ENCODE measurements at places on chromosomes 11 and 22.
A peak's percentile ranks its signal among the peaks of the same experiment; 100 is the strongest.

- DNase-seq = no peak
Observed at GRCh38 chr11:66882561-66883015, 25.7 kb downstream of the LRFN4 start.

DNA sequence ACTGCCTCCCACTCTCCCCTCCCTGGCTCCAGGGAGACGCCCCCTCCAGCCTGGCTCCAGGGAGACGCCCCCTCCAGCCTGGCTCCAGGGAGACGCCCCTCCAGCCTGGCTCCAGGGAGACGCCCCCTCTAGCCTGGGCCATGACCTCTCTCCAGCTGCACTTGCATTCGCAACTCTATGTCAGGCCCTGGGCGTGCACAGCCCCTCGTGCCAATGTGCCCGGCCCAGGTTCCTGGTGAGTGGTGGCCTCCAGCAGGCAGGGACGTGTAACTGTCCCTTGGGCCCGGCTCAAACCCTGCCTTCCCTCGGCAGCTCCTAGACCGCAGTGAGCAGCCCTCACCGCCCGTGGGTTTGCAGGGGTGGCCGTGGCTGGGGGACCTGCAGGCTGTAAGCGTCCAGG lies 6.9 kb downstream of the MUC6 start:
- DNase-seq = peak; percentile 41

DNA sequence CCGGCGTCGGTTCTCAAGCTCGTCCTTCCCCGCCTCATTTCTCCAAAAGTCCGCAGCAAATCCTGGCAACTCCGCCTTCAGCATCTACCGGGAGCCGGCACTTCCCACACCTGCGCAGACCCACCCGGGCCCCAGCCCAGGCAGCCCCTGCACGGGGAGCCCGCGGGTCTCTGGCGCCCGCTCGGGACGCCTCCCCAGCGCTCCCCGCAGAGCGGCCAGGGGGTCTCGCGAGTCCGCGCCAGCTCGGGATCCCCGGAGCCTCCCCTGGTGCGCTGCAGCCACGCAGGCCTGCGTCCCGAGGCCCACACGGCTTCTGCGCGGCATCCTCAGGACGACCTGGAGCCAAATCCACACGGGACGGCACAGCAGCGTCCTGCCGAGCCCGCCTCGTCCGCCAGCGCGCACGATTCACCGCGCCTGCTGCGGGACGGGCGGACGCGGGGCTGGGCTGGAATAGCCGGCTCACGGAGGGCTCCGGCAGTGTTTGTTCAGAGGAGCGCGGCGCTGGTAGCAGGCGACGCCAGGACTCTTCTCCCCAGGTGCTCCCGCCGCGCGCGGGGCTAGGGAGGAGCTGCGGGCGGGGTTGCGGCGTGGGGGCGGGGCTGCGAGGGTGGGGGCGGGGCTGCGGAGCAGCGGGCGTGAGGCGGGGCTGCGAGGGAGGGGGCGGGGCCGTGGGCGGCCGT lies 816 bp upstream of the PHRF1 start:
- DNase-seq = no peak

- DNase-seq = no peak
Observed at GRCh38 chr22:46355996-46356471, 20.5 kb downstream of the TRMU start.

DNA sequence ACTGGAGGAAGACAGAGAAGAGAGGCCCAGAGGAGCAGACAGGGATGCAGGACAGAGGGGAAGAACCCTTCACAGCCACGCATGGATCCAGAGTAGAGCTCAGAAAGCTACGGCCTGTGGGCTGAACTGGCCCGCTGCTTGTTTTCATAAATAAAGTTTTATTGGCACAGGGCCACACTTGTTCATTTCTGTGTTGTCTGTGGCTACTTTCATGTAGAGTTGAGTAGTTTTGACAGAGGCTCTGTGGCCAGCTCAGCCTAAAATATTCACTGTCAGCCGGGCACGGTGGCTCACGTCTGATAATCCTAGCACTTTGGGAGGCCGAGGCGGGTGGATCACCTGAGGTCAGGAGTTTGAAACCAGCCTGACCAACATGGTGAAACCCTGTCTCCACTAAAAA lies 26.2 kb upstream of the GAL start:
- DNase-seq = no peak

DNA sequence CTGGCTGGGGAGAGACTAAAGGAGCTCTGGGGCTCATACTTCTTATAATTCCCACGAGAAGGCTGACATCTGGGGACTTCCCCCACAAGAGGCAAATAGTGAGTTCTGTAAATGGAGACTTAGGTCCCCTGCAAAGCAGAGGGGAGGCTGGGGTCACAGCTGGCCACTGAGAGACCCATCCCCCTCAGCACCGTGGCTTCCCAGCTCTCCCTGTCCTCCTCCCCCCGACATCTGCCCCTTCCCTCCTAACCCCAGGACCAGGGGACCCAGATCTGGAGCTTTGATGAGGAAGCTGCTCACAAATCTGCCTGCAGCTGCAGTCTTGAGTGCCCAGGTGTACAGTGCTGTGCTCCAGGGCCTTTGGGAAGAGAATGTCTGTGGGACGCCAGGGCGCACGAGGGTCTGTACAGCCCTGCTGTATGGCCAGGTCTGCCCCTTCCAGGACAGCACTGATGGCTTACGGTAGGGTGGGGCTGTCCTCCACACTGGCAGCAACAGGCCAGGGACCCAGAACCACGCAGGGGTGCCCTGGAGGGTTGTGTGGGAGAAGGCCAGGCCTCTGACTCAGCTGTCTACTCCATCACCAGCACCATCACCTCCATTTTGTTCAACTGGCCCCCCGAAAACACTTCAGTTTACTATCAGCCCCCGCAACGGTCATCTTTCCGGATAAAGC lies 1.1 kb downstream of the RGL4 start:
- no peak for DNase-seq

GRCh38 chr11:130054966-130055365 lies 14.7 kb upstream of the APLP2 start:
- no peak for DNase-seq

DNA sequence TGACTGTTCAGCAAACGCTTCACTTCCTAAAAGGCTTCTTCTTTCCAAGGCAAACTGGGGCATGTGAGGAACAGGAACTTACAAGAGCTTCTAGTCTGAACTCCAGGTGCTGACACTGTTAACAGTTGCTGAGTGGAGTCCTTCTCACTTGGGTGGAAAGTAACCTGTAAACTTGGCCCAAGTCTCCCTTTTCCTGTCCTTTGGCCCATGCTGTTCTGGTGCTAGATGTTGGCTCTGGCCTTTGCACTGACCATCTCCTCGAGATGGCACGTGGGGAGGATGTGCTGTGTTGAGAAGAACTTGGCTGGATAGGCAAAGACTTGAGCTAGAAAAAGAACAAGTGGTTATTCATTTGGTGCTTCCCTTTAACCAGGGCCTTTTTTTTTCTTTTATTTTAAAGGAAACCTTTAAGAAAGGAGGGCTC lies 53.6 kb downstream of the PTPRJ start:
- peak; percentile 77 for DNase-seq

GRCh38 chr11:91946397-91946951 lies 278.1 kb upstream of the FAT3 start:
- no peak for DNase-seq

- DNase-seq = no peak
Observed at GRCh38 chr11:46267930-46268329, 9.5 kb upstream of the CREB3L1 start.

DNA sequence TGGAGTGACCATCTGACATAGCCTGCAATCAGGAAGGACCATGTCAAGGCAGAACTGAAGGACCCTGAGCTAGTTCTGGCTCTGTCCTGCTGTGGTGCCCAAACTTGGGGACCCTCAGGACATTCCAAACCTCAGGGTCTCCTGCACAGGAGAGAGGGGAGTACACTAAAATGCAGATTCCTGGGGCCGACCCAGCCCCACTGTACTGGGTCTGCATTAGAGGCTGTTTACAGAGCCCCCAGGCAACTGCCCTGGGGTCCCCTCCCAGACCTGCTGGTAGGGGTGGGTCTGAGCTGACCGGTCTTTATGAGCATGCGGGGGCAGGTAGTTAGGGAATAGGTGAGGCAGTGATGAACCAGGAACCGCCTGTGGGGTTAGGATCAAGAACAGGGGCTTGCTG lies 6.8 kb downstream of the TRPM5 start:
- no peak for DNase-seq

DNA sequence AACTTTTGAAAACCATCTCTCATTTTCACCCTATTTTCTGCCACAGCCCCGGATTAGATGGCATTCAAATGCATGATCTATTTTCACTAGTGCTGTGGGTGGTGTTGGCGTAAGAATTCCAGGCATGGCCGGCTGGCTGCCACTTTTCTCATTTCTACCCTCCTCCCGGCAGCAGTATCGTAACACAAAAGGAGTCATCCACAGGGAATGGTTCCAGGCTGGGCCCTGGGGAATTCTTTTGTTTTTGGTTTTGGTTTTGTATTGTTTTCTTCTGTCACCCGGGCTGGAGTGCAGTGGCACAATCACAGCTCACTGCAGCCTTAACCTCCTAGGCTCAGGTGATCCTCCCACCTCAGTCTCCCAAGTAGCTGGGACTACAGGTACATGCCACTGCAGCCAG lies 13.8 kb downstream of the JAML start:
- no peak for DNase-seq

- peak; percentile 26 for DNase-seq
Observed at GRCh38 chr22:20523086-20523983, 15.9 kb downstream of the MED15 start.

DNA sequence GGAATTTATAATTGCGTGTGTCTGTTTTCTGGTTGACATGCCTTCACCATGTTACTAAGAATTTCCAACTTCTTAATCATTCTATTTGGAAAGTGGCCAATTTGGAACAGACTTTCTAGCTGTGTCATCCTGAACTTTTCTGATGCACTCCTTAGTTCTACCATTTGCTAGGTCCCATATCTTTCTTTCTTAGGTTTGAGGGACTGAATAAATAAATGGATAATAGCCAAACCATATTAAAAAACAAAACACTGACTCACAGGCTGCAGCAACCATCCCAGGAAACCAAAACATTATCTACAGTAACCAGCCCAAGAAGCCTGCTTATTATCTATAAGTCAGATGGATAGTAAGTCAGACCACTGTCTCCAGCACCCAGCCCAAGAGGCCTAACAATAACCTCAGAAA lies 57.5 kb upstream of the PLET1 start:
- no peak for DNase-seq

GRCh38 chr11:125140233-125140632 lies 24.3 kb upstream of the PKNOX2 start:
- no peak for DNase-seq

GRCh38 chr11:117498791-117499190 lies 171.1 kb downstream of the CEP164 start:
- DNase-seq = no peak

DNA sequence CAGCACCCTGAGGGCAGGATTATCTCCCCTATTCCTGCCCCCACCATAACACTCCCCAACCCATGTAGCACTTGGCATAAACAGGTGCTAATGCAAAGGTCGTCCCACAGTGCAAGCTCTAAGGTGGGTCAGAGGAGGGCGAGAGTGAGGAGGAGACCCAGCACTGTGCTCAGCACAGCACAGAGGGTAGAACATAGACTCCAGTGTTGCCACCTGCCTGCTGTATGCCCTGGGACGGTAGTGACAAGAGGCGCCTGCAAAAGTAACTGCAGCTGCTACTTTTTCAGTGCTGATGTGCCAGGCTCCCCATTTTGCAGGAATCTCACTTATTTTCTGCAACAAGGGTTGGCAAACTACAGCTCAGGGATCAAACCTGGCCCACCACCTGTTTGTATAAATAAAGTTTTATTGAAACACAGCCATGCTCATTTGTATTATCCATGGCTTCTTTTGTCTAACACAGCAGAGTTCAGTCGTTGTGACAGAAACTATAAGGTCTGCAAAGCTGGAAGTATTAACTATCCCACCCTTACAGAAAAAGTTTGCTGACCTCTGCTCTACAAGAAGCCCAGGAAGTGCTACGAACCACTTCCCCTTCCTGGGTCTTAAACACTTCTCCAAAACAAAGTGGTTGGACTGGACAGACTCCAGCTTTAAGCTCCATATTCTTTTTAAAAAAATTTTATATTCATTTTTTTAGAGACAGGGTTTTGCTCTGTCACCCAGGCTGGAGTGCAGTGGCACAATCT lies 16.9 kb upstream of the CDC42BPG start:
- peak; percentile 90 for DNase-seq

GRCh38 chr11:117192401-117192875 lies 6.7 kb upstream of the TAGLN start:
- DNase-seq = no peak

- no peak for DNase-seq
Observed at GRCh38 chr22:47929646-47930185, 1167.3 kb downstream of the TBC1D22A start.

- DNase-seq = no peak
Observed at GRCh38 chr11:45960387-45961095, 38.1 kb downstream of the LARGE2 start.

DNA sequence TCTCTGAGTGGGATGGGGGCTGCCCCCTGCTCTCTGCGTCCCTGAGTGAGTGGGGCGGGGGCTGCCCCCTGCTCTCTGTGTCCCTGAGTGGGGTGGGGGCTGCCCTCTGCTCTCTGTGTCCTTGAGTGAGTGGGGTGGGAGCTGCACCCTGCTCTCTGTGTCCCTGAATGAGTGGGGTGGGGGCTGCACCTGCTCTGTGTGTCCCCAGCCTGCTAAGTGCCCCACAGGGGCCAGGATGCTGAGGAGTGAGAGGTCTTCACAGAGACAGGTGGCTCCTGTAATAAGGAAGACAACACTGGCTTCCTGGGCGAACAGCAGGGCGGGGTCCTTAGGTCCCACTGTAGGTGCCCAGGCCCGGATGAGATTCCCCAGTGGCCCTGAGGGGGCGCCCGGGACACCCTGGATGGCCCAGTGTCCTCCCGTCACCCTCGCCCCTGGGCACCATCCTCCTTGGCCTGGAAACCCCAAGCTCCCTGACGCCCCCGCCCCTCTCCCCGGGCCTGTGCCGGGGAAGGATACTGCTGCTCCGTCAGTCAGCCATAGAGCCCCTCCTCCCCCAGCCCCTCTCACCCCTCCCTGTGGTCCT lies 3.8 kb upstream of the CCDC188 start:
- peak; percentile 26 for DNase-seq

Data from NB4 (cell line).